ENCODE measurements at places on chromosomes 3 and 15.

GRCh38 chr3:10513306-10513705, 7.9 kb upstream of the ATP2B2 start:
- no peak for DNase-seq

GRCh38 chr3:38210141-38210757, 44.9 kb downstream of the OXSR1 start:
- no peak for DNase-seq

DNA sequence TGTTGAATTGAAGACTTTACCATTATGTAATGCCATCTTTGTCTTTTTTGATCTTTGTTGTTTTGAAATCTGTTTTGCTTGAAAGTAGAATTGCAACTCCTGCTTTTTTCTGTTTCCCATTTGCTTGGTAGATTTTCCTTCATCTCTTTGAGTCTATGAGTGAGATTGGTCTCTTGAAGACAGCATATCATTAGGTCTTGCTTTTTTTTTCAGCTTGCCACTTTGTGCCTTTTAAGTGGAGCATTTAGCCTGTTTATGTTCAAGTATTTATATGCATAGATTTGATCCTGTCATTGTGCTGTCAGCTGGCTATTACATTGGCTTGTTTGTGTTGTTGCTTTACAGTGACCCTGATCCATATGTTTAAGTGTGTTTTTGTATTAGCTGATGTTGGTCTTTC, 131.8 kb downstream of the ZIC1 start:
- DNase-seq = no peak

DNA sequence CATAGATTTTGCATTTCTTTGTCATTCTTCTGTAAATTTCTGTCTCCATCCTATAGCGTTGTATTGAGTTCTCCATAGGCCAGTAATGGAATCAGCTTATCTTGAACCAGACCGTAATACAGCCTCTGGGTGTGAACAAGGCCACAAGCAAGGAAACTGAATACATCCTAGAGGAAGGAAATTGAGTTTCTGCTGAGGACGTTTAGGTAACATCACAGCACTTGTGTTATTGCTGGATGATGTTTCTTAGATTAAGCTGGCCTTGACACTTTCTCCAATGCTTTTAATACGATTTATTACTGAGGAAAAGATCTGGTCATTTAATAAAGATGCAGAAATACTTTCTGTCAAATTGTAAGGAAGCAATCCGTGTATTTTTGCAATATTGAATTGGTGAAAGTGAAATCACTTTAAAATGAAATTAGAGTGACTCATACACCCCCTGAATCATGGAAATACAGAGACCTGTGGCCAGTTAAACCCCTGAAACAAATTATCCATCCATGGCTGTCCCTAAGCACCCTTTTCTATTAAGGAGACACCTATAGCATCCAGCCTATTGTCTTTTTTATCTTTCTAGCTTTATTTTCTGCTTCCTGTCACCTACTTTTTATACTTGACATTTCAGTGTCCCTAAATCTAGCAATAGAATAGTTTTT, 48.5 kb upstream of the UBE3A start:
- no peak for DNase-seq

- DNase-seq = no peak
Measured at GRCh38 chr15:69318033-69318432, 19.3 kb downstream of the PAQR5 start.

- no peak for DNase-seq
Measured at GRCh38 chr15:43270676-43271306, 4.1 kb upstream of the TGM5 start.

GRCh38 chr15:73324496-73325170, 44.1 kb downstream of the HCN4 start:
- DNase-seq = no peak

GRCh38 chr3:38268087-38268486, 2.5 kb downstream of the SLC22A13 start:
- DNase-seq = no peak

GRCh38 chr3:75294124-75294523, 370.0 kb upstream of the FRG2C start:
- no peak for DNase-seq

DNA sequence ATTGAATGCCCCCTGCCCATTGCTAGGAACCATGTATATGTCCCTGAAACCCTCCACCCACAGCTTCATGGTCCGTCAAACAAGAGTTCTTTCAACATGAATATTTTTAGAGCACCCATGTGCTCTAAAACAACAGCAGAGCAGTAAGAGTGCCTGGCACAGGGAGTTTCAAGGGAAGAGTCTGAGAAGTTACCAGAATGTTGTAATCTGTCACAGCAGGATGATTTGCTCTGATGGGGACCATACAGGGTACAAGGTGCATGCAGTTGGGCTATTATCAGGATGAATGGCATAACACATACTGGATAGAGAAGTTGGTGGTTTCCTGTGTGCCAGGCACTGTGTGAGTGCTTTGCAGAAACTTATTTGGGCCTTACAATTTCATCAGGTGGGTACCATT, 27.8 kb upstream of the FLNB start:
- no peak for DNase-seq

DNA sequence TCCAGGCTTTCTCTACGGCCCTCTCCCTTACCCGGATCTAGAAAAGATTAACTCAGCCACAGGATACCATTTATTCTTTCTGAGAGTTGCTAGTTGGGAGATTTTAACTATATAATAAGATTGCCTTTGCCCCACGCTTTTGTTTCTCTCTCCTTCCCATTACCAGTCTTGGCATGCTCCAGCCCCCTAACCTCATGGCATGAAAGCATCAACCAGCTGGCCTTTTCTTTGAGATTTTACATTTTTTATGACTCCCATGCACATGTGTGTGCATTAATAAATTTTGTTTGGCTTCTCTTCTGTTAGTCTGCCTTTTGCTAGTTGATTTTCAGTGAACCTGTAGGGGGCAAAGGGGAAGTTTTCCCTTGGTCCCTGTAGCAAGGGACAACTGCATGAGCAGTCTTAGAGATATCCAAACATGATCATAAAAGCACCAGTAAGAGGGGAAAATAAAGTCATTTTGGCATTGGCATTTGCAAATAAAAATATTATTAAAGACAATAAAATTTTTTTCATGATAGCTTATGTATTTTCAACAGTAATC, 73.6 kb downstream of the OXSM start:
- no peak for DNase-seq

DNA sequence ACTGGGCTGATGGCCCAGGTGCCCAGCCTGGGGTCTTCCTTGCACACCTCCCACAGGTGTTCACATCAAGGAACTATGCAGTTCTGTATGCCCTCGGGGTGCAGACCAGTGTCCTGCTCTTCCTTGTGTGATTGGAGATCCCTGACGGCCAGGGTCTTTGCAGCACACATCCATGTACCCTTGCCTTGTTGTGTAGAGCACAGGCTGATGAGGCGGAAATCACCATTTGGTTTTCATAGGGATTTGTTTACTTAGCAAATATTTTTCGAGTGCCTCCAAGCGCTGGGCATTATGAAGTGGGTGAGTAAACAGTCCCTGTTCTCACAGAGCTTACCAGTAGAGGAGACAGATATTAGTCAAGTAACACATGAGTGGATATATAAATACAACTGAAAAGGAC, 209.3 kb upstream of the UMPS start:
- DNase-seq = peak; percentile 86

DNA sequence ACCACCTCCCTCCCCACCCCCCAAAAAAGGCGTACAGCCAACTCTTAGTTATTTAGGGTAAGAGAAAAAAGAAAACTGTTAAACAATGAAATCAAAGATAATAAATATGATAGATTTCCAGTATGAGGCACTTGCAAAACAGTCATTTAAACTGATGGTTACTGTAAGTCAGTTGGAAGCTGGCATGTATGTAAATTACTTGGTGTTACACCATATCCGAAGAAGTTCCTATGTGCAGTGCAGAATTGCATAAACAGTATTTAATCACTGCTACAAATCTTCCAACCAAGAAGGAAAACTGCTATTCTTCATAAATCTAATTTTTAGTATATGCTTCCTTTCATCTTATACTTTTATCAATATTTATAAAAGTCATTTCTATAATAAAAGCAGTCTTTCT, 62.0 kb downstream of the LEO1 start:
- no peak for DNase-seq

DNA sequence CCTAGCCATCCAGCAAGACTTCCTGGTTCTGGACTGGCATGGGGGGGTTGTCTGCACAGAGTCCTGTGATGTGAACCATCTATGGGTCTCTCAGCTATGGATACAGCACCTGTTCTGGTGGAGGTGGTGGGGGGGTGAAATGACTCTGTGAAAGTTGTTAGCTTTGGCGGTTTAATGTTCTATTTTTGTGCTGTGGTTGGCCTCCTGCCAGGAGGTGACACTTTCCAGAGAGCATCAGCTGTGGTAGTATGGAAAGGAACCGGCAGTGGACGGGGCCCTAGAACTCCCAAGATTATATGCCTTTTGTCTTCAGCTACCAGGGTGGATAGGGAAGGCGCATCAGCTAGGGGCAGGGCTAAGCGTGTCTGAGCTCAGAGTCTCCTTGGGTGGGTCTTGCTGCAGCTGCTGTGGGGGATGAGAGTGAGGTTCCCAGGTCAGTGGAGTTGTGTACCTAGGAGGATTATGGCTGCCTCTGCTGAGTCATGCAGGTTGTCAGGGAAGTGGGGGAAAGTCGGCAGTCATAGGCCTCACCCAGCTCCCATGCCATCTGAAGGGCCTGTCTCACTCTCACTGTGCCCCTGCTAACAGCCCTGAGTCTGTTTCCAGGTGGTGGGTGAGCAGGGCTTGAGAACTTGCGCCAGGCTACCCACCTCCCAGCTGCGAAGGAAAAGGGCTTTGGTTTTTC, 7.1 kb upstream of the LARS2 start:
- DNase-seq = no peak

GRCh38 chr3:50572158-50572557, 2.8 kb downstream of the HEMK1 start:
- DNase-seq = no peak

DNA sequence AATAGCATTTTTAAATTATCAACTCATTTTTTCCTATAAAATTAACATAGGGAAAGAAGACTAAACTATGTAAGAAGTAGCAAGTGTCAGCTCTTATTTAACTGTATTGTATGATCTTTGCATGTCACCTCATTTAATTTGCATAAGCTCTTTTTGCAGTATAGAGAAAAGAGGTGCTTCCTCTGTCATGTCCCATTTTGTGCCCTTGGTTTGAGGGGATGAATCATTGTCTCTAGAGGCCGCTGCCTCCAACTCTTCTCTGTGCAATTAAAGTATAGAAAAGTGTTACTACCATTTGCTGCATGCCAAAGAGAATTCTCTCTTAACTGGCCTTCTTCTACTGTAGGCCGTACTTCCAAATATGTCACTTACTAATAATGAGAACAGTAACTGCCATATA, 93.4 kb downstream of the LRRC28 start:
- DNase-seq = no peak

- no peak for DNase-seq
Measured at GRCh38 chr3:94704467-94704866, 641.6 kb downstream of the NSUN3 start.

DNA sequence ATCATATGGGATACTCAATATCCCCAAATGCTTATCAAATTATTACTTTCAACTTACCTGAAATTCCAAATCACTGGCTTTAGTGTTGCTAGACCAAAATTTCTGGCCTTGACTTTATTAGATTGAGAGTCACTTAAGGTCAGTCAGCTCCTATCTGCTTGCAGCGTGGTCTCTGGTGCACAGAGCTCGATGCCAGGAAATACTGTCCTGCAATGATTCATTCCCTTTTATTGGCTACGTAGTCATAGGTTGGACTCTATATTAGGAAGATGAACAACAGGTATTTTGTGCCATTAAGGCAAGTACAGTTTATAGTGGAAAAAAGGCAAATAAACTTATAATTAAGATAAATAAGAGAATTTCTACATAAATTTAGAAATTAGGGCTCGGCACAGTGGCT, 378.6 kb upstream of the MCTP2 start:
- no peak for DNase-seq

GRCh38 chr3:106700981-106701380, 676.3 kb upstream of the CCDC54 start:
- DNase-seq = no peak

DNA sequence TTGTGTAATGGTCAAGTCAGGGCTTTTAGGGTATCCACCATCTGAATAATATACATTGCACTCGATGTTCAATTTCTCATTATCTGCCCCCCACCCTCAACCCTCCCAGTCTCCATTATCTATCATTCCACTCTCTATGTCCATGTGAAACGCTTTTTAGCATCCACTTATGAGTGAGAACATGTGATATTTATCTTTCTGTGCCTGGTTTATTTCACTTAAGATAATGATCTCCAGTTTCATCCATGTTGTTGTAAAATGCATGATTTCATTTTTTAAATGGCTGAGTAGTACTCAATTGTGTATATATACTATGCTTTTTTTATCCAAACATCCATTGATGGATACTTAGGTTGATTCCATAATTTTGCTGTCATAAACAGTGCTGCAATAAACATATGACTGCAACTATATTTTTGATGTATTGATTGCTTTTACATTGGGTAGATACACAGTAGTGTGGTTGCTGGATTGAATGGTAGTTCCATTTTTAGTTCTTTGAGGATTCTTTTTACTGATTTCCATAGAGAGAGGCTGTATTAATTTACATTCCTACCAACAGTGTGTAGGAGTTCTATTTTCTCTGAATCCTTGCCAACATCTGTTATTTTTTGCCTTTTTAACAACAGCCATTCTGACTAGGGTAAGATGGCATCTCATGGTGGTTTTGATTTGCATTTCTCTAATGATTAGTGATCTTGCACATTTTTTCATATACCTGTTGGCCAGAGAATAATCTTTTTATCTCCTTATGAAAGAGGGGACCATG, 332.9 kb upstream of the TGFBR2 start:
- DNase-seq = no peak

DNA sequence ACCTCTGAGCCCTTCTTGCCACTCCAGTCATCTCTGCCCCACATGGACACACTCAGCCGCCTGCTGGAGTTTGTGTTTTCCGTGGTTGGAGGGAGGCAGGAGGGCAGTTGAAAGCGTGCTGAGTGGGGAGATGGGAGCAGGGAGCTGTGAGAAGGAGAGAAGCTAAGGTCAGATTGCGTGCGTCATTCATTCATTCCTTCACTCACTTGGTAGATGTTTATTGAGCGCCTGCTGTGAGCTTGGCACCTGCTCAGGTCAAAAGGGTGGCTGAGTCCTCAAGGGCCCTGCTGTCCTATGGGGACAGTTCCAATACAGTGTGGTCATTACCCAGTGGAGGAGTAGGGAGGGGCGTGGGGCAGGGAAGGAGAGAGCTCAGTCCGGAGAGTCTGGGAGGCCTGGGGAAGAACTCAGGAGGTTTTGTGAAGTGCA, 23.5 kb downstream of the LIMD1 start:
- no peak for DNase-seq

- no peak for DNase-seq
Measured at GRCh38 chr15:29820394-29821154, 1.7 kb downstream of the TJP1 start.

GRCh38 chr3:13075318-13075717, 2.1 kb upstream of the IQSEC1 start:
- no peak for DNase-seq

GRCh38 chr15:23690450-23690852, 3.3 kb upstream of the NDN start:
- DNase-seq = no peak

GRCh38 chr3:184710870-184711492, 883 bp downstream of the MAGEF1 start:
- no peak for DNase-seq
